ENCODE measurements at places on chromosomes 12 and 14.

- DNase-seq: no peak
Observed at GRCh38 chr14:35617500-35617899, 83.5 kb downstream of the INSM2 start.

- DNase-seq: no peak
Observed at GRCh38 chr12:2306735-2307134, 253.9 kb downstream of the CACNA1C start.

GRCh38 chr12:91817517-91817916 lies 328.1 kb downstream of the BTG1 start:
- DNase-seq: no peak

DNA sequence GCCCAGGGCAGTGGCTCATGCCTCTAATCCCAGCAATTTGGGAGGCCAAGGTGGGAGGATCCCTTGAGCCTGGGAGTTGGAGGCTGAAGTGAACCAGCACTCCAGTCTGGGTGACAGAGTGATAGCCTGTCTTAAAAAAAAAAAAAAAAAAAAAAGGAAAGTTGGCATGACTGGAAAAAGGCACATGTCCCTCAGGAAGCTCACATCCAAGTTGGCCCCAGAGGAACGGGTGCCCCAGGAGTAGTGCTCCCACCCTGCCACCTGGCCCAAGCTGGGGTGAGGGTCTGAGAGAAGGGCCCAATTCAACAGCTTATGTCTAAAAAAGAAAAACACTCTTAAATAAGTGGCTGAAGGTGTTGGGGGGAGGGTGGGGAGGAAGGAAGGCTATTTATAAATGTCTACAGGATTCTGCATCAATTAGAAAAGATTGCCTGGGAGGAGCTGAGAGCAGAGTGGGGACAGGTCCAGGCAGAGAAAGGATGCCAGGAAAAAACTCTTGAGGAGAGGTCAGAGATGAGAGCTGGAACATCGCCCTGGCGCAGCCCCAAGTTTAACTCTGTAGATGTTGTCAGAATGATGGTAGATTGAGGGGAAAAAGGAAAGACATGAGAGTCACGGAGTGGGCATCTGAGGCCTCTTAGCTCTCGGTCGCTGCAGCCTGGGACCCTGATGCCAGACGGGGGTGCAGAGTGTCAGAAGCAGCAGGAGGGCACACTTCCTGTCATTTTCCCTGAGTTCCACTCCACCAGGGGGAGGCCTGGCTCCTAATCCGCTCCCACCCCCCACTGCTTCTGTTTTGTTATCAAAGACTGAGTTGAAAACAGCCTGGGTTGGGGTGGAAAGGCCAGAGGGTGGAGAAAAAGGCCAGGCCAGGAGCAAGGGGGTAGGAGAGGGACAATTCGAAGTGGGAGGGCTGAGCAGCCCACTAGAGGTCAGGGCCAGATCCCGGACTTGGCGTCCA lies 7.3 kb downstream of the SPRYD3 start:
- DNase-seq: no peak

GRCh38 chr12:120012067-120012621 lies 23.1 kb downstream of the BICDL1 start:
- peak; percentile 84 for DNase-seq

- DNase-seq: no peak
Observed at GRCh38 chr14:75205591-75205990, 29.2 kb upstream of the TMED10 start.

GRCh38 chr12:111362687-111363475 lies 6.0 kb downstream of the PHETA1 start:
- DNase-seq: no peak

All from GM13977 (cell line).